Right lung (tissue), 10 donors: ENCODE measurements at places on chromosomes 7 and 10. TPM values are rescaled to one million over a fixed set of nuclear protein-coding genes. Genes with fewer than 3 reads are reported as not detected.

Gene NPSR1
- polyA plus RNA-seq, result 0.09 TPM

Gene SDK1
- 15.0 TPM for polyA plus RNA-seq

Gene PON1
- polyA plus RNA-seq, result 1.2 TPM

Gene STMP1
- polyA plus RNA-seq, result 65.9 TPM

Gene ZEB1
- polyA plus RNA-seq, result 21.8 TPM

Gene TEX36
- polyA plus RNA-seq, result not detected

DNA sequence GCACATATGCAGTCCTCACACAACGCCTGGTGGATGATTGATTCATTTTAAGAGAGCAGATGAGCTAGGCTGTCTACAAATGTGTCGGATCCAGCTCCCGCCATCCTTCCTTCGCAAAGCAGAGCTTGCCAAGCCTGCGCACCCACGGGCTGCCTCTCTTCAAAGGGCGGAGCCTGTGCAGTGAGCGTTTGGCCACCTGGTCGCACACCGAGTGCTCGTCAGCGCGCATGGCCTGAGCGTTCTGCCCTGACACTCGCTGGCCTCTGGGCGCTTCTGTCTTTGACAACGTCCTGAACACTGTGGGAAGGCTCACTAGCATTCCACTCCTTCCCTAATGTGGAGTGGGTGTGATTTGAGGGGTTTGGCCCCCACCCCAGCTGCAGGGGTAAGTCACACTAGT, 47.1 kb upstream of the TMEM72 start:
- DNase-seq, result no peak

DNA sequence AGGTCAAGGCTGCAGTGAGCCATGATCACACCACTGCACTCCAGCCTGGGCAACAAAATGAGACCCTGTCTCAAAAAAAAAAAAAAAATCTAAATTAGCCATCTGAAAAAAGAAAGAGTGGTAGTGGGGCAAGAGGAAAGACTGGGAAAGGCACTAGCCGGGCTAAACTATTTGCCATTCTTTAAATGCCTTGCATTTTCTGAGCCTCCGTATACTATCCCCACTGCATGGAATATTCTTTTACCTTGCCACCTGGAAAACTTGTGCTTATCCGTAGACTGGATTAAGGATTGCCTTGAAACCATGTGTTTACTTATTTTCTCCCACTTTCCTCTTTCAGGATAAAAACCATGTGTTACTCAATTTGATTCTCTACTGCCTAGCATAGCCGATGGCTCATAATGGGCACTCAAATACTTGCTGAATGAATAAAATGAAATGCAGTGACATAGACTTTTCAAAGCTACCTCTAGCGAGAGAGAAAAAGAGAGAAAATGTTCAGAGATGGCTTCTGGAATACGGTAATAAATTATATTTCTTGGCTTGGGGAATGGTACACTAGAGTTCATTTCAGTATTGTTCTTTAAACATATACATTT, 30.6 kb downstream of the HYCC1 start:
- DNase-seq, result no peak

DNA sequence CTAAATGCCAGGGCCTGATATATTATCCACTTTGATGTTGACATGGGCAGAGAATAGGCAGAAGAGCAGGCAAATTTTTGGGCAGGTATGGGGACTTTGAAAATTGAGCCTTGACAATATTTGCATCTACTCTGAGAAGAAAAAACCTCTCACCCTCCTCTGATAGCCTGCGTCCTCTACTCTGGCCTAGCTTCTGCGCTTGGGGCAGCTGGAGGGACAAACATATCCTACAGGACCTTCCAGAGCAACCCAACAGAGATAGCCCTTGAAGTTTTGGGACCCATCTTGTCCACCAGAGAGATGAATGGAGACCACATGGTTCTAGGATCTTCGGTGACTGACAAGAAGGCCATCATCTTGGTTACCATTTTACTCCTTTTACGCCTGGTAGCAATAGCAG, at the start of gene TAS2R60:
TAS2R60 (plus strand) TSS at position 301 of the 400 bp plus-strand sequence; CDS start at position 301, 0 bp downstream.
- DNase-seq, result no peak

DNA sequence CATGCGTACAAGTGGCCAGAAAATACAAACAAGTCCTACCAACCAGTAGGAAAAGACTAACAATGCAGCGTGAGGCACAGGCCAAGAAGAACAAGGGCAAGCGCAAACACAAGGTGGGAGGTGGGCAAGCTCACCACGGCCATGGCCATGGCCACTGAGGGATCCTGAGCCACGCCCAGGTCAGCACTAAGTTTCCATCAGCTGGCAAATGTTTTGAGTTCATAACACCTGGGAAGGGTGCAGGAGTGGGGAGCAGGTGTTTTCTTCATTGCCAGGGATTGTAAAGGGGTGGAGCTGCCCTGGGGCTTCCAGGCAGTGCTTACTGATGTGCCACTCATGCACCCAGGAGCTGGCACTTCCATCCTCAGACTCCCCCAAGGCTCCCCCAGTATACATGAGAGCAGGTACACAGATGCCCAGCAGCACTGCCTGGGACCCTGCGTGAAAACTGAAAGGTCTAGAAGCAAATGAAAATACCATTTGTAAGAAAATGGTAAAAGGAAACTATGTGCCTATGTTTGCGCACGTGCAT, 139.2 kb upstream of the RET start:
- DNase-seq, result no peak

- no peak for DNase-seq
These were observed 33.5 kb downstream of the EEPD1 start for GRCh38 chr7:36186359-36187121.

DNA sequence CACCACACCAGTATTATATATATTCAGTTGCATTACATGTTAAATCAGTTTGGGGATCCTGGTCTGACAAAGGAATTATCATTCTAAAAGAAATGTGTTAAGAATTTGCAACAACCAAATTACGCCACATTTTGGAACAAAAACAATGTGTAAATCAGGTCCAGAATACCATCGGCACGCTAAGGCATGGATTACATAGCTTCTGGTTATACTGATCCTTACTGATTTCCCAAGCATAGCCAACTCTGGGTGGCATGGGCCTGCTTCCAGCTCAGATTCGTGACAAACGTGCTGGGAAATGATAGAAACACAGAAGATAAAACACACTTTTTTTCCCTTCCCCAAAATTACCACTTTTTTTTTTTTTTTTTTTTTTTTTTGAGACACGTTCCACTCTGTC, 660.0 kb downstream of the SORCS1 start:
- DNase-seq, result no peak

- no peak for DNase-seq
These were observed 160.4 kb downstream of the CAMK1D start for GRCh38 chr10:12509794-12510100.

DNA sequence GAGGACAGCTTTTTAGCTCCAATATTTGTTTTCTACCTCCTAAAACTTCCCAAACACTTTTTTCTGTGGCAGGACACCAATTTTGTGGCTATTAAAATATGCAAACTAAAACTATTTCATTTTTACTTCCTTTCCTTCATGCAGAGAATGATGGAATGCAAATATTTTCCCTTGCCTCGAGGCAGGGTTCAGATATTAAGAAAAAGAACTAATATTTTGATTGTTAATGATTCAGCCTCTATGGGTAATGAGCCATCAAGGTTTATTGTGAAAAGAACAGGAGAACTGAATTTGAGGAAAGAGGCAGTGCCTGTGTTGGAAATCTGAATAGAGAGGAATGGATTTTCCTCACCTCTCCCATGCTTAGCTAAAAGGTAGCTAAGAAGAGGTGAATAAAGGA, 43.1 kb upstream of the CASD1 start:
- DNase-seq, result no peak

GRCh38 chr7:131656980-131657723, 100.7 kb upstream of the PODXL start:
- no peak for DNase-seq

GRCh38 chr7:149865437-149865836, 8.3 kb upstream of the ATP6V0E2 start:
- DNase-seq, result no peak

GRCh38 chr7:51591223-51591622, 274.6 kb upstream of the COBL start:
- DNase-seq, result no peak

- DNase-seq, result no peak
These were observed 4.1 kb downstream of the PPIF start for GRCh38 chr10:79351332-79351731.

DNA sequence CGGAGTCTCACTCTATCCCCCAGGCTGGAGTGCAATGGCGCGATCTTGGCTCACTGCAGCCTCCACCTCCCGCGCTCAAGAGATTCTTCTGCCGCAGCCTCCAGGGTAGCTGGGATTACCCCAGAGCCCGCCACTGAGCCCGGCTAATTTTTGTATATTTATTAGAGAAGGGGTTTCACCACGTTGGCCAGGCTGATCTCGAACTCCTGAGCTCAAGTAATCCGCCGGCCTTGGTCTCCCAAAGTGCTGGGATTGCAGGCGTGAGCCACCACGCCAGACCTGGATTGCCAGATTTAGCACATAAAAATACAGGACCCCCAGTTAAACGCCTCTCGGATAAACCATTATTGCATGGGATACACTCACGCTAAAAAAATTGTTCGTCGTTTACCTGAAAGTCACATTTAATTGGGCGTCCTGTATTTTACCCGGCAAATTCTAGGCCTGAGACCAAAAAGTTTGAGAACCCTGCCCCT, 375 bp upstream of the GATAD1 start:
- DNase-seq, result no peak

DNA sequence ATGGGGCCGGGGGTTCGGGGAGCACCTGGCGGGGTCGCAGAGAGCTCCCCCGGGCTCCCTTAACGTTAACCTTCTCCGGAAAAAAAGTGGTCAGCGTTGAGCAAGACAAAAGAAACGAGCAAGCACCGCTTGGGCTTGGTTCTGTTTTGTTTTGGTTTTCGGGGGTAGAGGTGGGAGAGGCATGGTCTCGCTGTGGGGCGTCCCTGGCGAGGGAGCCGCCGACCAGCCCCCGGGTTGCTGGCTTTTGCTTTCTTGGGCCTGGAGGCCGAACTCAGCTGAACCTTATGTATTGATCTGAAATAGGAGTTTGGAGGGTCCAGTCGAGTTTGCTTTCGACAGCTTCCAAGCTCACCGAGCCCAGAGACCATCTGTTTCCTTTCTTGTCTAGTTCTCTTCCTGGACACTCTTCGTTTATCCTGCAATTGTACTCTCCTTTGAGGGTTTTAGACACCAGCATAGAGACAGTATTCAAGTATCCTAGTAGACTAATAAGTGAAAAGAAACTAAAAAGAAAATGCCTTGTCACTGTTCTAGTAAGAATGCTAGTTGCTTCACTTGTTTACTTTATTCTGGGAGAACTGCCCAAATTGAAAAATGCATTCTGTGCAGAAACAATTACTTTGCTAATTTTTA, 980 bp downstream of the FHIP2A start:
- peak; percentile 70 for DNase-seq
